ENCODE measurements at places on chromosomes 2 and 18.

DNA sequence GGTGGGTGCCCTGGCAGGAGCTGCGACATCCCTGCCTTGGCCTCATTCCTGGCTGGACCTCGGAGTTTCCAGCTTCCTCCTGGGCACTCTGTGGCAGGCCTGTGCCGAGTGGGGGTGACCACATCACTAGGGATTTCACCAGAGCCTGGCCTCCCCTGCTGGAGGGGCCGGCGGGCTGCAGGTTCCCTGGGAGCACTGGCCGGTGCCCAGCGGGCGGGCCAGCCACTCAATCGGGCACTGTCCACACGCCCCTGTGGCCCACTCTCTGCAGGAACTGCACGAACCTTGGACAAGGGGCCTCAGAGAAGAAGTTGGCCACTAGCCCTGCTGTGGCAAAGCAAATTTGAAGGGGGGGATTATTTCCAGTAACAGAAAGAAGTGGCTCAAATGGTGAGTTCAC is 110.7 kb upstream of the APCDD1 start:
- no peak for DNase-seq

DNA sequence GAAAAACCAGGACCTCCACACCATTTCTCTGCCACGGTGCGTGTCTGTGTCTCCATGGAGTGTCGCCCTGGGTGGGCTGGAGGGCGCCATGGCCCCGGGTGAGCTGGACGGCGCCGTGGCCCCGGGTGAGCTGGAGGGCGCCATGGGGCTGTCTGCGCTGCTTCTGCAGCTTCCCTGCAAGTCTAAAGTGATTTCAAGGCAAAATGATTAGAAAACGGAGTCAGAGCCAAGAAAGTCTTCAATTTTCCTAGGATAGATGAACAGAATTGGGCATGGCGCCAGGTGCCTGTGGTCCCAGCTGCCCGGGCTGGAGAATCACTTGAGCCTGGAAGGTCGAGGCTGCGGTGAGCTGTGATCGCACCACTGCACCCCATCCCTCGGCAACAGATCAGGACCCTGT is 27.7 kb upstream of the NFATC1 start:
- no peak for DNase-seq

- peak; percentile 95 for DNase-seq
Measured at GRCh38 chr2:223549215-223549614, 52.9 kb downstream of the SCG2 start.

DNA sequence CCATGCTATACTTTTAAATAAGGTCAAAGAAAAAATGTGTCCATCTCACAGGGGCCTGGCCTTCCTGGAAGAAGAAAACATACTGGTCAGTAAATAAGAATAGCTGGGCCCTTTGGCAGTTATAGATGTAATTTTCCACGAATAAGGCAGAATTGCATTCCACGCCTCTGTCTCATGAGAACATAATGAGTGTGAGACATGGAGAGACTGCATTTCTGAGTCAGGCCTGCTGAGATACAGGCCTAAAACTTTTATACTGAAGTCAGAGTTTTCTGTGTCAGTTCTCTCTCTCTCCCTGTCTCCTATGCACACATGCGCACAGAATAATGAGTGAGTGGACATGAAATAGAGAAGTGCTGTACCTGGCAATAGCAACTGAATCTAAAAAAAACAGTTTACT is 20.4 kb upstream of the IL1R1 start:
- DNase-seq = no peak

DNA sequence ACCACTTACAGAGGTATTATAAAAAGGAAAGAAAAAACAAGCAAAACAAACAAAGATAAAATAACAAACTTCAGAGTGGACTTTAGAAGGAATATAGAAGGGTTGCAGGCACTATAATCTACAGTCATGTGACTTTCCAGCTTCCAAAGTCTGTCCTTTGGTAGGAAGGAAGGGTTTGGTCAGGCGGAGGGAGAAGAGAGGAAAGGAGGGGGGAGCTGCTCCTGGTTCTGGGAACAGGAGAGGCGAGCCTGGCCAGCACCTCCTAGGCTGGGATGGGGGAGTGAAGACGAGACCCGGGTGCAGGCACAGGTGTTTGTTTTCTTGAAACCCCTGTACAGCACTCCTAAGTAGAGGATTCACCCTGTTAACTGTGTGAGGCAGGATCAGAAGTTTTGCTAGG is 53.8 kb upstream of the GATA6 start:
- no peak for DNase-seq

- DNase-seq = no peak
Measured at GRCh38 chr18:68887410-68887809, 89.5 kb downstream of the CCDC102B start.

GRCh38 chr2:51717312-51717711 is 685.4 kb upstream of the NRXN1 start:
- DNase-seq = no peak

DNA sequence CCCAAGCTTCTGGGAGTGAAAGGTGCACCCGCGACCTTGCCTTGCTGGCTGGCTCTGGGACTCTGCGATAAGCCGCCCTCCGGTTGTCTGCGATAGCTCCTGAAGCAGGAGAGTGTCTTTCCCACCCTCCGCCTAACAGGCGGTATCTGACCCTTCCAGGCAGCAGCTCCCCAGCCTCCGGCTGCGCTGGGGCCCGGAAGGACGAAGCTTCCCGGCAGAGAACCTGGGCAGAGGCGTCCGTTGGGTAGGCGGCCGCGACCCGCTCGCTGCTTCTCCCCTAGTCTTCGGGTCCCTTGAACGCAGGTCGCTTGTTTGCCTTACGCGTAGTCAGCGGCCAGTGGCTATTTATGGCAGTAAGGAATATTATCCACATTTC is 446 bp upstream of the RHBDD1 start:
- DNase-seq = no peak

- no peak for DNase-seq
Measured at GRCh38 chr2:109173311-109174171, 44.5 kb downstream of the SH3RF3 start.

DNA sequence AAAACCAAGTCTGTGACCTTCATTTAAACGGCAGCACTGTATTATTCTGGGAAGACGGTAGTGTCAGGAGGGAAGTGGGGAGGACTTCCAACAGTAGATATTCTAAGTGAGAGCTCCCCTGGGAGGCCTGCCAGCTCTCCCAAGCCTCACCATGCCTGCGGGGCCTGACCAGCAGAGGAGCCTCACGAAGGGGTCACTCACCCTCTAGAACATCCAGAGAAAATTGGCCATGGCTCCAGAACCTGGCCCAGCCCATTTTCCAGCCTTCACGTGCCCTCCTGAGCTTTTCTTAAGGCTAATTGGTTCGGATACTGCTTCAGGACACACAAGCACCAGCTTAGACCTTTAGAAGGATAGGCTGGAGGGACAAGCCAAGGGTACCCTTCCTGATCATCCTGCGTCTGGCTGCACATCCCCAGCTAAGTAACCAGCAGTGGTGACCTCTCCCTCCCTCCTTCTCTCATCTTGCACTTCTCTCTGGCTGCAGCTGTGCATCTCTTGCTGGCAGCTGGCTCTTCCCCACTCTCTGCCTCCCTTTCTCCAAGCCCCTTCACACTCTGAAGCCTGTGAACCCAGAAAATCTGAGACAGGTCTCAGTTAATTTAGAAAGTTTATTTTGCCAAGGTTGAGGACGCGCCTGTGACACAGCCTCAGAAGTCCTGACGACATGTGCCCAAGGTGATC is 120.1 kb upstream of the PKDCC start:
- no peak for DNase-seq

- DNase-seq = no peak
Measured at GRCh38 chr2:187527262-187527661, 27.0 kb downstream of the TFPI start.

GRCh38 chr18:2970772-2971659 is 41.9 kb downstream of the LPIN2 start:
- DNase-seq = no peak

- DNase-seq = no peak
Measured at GRCh38 chr2:86238354-86238753, 39.1 kb downstream of the MRPL35 start.

DNA sequence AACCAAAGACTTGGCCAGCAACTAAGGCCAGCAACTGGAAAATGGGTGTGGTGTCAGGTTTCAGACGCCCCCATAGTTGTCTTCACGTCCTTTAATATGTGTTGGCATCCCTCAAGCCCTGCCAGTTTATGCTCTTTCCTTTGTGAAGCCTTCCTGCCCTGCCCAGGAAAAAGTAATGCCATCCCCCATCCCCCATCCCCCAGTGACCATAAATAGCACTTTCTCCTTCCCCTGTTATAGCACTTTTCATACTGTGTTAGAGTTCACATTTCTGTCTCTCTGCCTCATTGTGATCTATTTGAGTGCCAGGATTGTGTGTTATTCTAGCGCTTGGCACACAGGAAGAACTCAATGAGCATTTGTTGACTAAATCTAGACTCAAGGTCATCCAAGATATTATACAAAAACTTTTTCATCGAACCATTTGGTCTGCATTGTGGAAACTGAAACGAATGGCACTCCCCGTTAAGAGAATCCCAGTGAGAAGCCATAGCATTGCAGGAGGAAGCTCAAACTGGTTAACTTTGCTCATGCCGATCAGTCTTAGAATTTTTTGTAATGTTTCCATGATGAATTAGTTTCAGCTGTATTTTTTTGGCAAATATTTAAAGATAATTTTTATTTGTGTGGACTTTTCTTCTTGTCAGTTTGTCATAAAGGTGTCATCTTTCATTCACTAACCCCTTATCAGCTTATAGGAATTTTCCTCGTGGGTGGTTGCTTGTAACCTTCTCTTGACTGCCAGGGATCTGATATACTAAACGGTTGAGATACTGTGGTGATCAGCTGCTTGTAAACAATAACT is 15.7 kb downstream of the CRIM1 start:
- DNase-seq = peak; percentile 74

DNA sequence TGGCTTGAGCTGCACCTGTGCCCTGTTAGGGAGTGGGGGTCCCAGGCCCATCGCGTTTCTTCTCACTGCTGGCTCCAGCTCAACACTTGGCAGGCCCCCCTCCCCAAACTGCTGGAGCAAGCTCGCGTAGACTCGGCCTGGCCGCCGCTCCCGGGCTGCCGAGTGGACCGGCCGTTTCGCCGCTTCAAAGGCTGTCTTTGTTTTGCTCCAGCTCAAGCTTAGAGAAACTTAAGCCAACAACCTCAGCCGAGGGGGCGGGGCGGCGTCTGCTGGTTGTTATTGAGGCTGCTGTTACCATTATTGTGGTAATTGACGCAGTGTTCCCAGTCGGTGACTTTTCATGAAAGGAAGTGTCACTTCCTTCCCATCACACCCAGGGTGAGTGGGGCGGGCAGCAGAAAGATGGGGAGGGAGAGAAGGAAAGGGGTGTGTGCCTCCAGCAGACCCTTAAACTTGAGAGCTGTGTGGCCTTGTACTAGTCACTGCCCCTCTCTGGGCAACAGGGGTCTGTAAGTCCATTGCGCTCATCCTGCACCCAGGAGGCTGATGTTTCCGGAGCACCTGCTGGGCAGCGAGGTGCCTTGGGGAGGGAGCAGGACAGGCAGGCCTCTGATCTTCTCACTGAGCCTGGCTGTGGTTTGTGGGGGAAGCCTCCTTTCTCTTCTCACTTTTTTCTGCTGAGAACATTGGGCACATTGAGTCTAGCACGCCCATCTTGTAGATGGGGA is 2.1 kb downstream of the ARID5A start:
- peak; percentile 57 for DNase-seq

DNA sequence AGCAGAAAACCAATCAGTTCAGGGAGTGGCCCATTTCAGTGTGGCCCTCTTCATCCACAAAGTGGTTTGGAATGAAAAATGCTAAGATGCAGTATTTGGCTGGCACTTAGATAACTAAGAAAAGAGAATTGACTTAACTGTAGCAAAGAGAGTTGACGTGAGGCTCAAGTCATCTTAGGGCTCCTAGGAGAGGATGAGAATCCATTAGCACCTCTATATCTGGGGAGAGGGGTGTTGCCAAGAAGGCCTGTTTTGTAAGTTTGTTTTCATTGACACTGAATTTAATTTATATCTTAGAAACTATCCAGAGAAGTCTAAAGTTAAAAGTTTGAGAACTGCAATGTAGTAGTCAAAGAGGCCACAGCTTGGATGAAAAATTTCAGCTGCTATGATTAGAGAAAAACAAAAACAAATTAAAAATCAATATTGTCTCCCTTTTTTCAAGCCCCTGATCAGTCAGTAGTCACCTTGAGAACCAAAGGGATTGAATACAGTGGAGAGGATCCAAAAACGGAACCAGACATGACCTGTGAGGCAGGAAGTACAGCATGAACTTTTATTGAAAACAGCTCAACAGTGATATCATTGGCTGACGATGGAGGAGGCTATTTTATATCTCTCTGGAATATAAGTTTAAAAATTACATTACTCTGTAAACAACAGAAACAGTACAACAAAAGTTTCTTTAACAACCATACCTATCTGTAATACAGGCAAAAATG is 52.7 kb downstream of the PHLPP1 start:
- DNase-seq = no peak

- DNase-seq = no peak
Measured at GRCh38 chr2:196610796-196611195, 28.7 kb upstream of the CCDC150 start.

DNA sequence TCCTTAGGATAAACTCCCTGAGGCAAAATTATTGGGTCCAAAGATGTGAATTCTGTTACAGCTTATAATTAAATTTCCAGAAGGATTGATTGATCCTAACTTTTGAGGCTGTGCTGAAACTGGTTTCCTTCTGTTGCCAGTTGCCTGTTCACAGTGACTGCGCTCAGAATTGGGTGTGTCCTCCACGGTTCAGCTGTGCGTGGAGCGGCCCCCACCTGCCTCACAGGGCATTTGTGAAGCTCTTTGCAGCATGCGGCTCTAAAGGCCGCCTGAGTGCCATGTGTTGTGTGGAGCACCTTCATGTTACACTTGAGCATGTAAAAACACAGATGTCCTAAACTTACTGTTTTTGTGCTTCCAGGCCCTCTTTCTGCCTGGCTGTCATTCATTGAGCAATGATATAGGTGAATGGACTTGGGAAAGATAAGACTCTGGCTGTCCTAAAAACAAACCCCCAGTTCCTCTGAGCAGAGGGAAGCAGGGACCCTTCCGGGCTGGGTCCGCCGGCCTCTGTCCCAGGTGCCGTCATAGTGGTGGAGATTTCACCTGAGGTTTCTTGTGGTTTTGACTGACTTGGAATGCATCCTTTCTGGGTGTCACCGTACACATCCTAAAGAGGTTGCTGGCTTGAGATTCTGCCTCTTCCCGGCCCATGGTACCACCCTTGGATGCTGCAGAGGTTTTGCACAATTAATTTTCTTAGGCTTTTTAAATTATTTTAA is 173.6 kb downstream of the LDLRAD4 start:
- DNase-seq = no peak

GRCh38 chr2:233912691-233913423 is 4.3 kb upstream of the TRPM8 start:
- peak; percentile 11 for DNase-seq

- no peak for DNase-seq
Measured at GRCh38 chr2:119756837-119757236, 2.9 kb upstream of the PTPN4 start.

- DNase-seq = peak; percentile 50
Measured at GRCh38 chr2:101330253-101330933, 21.9 kb upstream of the RNF149 start.

DNA sequence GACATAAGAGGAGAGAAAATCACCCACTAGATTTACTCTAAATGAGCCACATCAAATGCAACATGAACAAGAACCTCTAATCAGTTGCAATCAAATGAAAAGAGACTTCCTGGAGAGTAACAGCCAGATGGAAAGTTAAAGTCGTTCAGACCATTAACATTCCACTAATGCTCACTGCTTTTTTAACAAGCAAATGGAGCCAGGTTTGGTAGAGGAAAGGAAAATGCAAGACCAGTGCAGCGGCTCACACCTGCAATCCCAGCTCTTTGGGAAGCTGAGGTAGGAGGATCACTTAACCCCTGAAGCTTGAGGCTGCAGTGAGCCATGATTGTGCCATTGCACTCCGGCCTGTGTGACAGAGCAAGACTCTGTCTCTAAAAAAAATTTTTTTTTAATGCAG is 48.5 kb downstream of the CACNB4 start:
- DNase-seq = no peak

GRCh38 chr2:112623913-112624777 is 21.6 kb upstream of the SLC20A1 start:
- DNase-seq = peak; percentile 78
